ENCODE measurements at places on chromosomes 6 and 20.

- no peak for DNase-seq
Observed at GRCh38 chr20:25454153-25454900, 46.9 kb downstream of the GINS1 start.

DNA sequence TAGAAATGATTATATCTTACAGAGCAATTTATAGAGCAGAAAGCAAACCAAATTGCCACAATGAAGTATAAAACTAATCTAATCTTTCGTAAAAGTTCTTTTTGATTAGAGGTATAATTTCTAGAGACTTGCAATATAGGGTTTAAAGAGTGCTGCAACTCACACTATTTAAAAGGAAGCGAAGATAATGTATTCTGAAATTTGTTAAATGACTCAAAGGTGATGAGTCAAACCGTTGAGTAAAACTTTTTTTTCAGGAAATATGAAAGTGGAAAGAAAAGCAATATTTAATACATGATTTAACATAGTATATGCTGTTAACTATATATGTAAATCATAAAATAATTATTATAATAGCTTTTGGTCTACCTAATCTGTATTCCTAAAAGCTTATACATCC is 133.6 kb downstream of the SYNE1 start:
- DNase-seq = no peak

- peak; percentile 73 for DNase-seq
Observed at GRCh38 chr6:159169193-159169555, at the start of gene FNDC1. TSS of gene FNDC1 (plus strand) at chr6:159169400. CDS start at chr6:159169597, 197 bp downstream.

DNA sequence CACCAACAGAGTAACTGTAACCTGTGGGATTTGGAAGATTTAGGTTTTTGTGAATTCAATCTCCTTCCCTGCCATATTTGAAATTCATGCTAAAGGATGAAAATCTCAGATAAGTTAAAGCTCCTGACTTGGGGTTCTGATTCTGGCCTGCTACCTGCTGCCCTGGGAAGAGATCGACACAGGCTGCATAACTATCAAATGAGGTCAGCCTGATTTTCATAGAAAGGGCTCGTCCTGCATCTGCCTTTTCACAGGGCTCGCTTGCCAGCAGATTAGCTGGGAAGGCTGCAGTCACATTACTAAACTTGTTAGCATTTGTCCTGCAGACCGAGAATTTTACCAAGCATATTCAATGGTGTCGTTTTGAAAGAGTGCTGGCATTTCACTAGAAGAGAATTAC is 14.6 kb downstream of the GCLC start:
- no peak for DNase-seq

- no peak for DNase-seq
Observed at GRCh38 chr6:21164768-21165326, 428.7 kb upstream of the SOX4 start.

- DNase-seq = no peak
Observed at GRCh38 chr6:33987531-33988021, 158.3 kb downstream of the GRM4 start.

DNA sequence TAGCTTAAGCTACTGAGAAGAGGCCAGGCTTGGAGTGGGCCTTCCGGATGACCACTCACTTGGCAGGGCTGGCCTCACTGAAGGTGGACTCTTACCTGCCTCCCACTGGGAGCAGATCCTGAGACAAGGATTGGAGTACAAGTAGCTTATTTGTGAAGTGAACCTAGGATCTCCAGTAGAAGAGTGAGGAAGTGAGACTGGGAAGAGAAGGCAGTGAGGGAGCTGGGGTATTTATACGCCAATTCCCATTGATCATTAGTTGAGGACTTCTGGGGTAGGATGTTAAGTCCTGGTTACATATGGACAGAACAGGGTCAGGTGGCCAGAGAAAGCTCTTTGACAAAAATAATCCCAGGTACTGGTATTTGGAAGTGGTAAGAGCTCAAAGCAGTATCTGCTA is 32.3 kb upstream of the RNF24 start:
- DNase-seq = no peak

DNA sequence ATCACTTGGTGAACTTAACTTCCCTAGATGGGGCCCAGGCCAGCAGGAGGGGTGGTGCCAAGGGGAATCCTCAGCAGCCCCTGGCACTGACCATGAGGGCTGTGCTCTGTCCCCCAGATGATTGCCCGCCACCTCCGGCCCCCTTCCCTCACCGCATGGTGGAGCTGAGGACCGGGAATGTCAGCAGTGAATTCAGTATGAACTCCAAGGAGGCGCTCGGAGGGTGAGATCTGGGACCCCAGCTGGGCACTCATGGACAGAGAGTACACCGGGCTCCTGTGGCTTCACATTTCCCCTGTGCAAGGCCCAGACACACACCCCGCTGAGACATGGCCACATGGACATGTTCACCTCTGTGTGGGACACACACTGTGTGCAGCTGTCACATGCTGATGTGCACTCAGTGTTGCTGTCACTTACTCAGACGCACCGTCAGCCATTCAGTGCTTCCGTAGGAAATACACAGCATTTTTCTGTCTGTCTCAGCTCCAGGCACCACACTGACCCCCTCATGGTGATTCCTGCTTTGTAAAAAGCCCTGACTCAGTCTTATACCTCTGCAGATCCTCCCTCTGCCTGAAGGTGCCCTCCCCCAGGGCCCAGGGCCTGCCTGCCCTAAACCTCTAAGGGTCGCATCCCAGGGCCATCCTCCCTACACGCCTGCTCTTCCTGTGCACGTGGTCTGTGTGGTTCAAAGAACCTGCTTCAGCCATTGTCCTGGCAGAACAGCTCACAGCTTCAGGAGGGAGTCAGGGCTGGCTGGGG is 4.4 kb downstream of the MYLK2 start:
- DNase-seq = no peak

DNA sequence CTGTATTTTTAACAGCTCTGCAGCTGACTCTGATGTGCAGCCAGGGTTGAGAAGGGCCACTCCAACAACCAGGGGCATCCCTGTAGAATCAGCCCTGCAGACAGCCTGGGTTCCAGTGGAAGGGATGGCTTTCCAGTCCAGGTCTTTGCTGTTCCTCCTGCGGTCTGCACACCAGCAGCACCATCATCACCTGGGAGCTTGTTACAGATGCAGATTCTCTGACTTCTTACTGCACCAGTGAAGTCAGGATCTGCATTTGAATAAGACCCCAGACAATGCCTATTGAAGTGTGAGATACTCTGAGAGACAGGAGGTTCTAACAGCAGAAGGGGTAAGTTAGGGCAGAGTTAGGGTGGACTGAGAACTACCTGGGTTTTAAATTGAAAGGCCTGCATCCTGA is 151.3 kb downstream of the F13A1 start:
- DNase-seq = no peak

DNA sequence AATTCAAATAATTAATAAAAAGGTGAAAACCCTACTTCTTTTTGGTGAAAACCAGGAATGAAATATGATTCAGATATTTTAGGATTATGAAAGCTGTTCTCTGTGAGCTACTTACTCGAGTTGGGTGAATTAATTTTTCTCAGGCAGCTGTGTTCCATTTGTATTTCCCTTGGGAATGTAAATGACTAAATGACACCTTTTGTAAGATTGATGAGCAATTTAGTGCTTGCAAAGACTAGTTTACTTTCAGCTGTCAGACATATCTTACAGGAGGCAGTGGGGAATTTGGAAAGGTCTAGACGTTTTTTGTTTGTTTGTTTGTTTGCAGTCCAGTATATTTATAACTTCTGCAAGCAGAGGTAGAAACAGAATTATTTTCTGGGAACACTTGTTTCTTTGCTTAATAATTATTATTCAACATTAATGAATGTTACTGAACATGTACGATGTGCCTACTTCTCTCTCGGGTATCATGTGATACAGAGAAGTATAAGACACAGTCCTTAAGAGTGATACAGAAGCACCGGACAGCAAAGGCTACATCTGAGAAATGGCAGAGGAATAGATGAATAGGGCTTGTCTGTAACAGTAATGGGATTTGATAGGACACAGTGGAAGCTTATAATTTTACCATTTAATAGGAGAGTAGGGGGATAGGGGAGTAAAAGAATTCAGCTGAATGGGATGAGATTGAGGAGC is 91.3 kb downstream of the AKAP7 start:
- no peak for DNase-seq

DNA sequence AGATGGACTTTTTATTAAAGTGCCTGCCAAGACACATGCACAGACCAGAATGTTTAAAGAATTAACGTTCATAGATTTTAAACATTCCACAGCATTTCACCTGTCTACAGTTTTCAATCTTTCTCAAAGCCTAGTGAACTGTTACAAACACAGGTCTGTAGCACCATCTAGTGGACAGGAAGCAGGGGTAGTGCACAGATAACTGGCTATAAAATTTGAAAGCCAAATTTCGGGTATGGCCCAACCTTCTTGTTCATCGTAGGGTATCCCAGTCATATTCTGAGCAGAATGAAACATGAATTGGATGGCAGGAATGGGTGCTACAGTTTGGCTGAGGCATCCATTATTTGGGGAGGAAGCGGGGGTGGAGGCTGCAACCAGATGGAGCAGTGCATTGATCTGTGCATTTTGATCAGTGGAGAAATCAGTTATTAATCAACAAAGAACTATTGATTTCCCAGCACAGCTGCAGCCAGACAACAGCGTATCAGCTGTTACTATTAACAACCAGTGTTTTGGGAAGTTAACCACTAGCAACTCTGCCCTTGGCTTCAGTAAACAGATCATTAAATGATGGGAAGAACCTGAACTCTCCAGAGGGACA is 56.1 kb upstream of the B3GAT2 start:
- peak; percentile 12 for DNase-seq

DNA sequence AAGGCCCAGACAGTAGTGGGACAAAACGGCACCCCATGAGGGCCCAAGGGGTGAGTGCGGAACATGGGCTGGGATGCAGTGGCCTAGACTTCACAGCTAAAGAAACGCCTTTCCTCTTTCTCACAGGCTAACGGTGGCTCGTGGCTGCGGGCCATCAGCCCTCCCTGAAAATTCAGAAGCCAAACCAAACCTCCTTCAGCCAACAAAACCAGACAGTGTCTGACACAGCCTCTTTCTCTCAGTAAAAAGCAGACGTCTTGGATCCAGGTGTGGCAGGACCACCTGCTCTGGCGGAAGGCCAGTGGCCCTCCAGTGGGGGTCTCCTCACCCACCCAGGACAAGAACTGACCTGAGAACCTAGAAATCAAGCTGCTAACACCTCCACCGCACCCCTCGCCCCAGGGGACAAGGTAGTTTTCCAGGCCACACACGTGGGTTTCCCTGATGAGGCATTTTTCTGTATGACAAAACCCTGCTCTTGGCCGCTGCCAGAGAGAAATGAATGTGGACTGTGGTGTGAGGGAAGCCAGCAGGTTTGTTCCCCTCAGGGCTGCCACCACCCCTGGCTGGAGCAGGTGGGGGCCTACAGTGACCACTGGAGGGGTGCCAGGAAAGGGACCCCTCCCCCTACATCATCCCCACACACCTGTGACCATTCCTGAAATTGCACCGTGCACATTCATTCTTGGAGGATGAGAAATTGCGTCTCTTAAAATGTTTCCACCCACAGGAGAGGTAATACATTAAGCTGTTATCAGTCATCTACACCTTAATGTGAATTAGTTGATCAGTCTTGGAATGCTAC is 76.8 kb upstream of the PIM1 start:
- no peak for DNase-seq

- DNase-seq = no peak
Observed at GRCh38 chr6:31423550-31423949, 20.2 kb downstream of the MICA start.

GRCh38 chr6:20702366-20702765 is 168.1 kb downstream of the CDKAL1 start:
- DNase-seq = no peak

DNA sequence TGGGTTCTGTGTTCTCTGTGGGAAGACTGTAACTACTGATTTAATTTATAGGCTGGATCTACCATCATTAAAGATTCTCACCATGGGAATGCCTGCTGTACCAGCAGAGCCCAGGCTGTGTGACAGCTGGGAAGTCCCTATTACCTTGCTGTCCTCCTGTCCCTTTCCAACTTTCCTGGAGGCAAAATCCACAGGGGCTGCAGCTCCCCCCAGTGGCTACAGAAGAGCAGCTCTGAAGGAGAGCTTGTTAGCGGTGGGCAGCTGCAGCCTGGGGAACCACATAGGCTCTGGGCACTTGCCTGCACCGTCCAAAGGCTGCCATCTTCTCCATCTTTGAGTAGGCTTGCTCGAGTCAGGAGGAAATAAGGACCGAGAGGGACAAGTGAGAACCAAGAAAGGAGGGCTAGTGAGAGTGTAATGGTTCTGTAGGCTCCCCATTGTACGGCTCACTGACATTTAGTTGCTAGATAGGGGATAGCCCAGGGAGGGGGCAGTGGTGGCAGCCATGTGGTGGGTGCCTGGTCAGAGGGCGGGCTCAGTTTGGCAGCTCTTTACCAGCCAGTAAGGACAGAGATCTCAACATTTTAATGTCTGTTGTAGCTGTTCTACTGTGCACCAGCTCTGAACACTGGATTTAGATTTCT is 155.1 kb upstream of the MLIP start:
- no peak for DNase-seq

DNA sequence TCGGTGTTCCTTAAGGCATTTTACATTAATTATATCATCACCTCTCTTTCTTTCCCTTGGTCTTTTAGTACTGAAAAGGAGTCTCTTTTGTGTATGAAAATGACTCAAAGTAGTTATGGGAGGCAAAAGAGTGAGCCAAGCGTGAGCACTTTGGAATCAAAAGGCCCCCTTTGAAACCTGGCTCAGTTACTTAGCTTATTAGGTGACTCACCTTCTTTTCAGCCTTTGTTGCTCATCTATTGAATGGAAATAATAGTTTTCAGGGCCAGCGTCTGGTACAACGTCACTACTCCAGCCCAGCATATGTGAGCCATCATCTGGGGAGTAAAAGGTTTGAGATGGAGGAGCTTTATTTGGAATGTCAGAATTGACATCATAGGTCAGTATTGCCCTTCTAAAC is 147.4 kb upstream of the SCGN start:
- no peak for DNase-seq

- no peak for DNase-seq
Observed at GRCh38 chr20:40467703-40468411, 221.2 kb downstream of the MAFB start.

- no peak for DNase-seq
Observed at GRCh38 chr6:107173779-107174178, 58.5 kb upstream of the BEND3 start.

GRCh38 chr6:36679043-36679833 is 724 bp downstream of the CDKN1A start:
- peak; percentile 27 for DNase-seq

GRCh38 chr6:137495703-137496336 is 1.6 kb upstream of the OLIG3 start:
- peak; percentile 18 for DNase-seq

GRCh38 chr6:148829415-148830101 is 82.7 kb downstream of the UST start:
- DNase-seq = no peak

DNA sequence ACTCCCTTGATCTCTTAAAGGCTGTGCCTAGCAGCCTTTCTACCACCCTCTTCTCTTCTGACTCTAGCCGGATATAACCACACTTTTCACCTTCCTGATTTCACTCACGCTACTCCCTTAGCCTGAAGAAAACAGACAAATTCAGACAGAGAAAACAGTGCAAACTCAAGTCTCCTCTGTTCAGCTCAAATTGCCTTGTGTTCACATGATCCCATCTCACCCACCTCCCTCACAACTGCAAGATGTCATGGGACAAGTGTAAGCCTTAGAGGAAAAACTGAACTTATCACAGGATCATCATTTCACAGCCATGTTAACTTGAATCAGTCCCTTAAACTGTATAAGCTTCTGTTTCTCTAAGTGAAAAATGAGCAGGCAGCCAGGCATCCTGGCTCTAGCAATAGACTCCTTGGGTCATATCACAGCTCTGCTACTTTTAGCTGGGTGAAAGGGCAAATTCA is 66.5 kb upstream of the TENT5A start:
- no peak for DNase-seq

All from activated CD4-positive, alpha-beta T cell treated with anti-CD3 and anti-CD28 coated beads for 48 hours (primary cell).